Activated T-cell treated with anti-CD3 and anti-CD28 coated beads, Interleukin-2, amount 50 U/mL, for 72 hours (primary cell): ENCODE measurements at places on chromosomes 7 and 10. TPM values are rescaled to one million over a fixed set of nuclear protein-coding genes. Genes with fewer than 3 reads are reported as not detected.

DNA sequence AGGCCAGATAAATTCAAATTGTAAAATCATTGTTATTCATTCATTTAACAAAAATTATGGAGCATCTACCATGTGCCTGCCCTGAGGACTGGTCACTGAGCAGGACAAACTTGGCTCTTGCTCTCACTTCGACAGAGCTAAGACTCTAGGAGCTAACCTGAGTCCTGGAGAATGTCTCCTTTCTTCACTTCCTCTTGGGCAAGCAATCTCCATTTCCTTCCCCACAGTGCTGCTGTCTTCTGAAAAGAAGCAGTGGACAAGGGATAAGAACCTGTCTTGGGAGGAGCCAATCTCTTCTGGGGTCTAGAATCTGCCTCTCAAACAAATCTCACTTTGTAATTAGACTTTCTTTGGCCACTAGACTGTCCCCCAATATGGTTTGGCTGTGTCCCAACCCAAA, 76.2 kb upstream of the PLXNA4 start:
- DNase-seq = no peak

DNA sequence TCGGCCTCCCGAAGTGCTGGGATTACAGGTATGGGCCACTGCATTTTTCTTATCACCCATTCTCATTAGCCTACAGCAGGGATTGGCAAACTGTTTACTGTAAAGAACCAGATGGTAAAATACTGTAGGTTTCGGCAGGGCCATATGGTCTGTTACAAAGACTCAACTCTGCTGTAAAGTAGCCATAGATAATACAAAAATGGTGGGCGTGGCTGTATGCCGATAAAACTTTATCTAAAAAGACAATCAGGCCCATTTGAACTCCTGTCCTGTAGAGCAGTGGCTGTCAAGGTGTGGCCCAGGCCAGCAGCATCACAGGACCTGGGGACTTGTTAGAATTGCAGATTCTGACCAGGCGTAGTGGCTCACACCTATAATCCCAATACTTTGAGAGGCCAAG, 134.3 kb downstream of the CUX1 start:
- no peak for DNase-seq

Gene NHLRC2
- total RNA-seq = 30.6 TPM

- DNase-seq = no peak
These were observed 320.3 kb upstream of the FOXK1 start for GRCh38 chr7:4361774-4362173.

GRCh38 chr7:111998326-111998725, 207.9 kb downstream of the DOCK4 start:
- DNase-seq = no peak
